ENCODE measurements at places on chromosomes 16 and 17.

- no peak for DNase-seq
Measured at GRCh38 chr17:49555495-49556222, 20.0 kb upstream of the NXPH3 start.

- DNase-seq: no peak
Measured at GRCh38 chr16:8818504-8819270, 21.0 kb downstream of the PMM2 start.

DNA sequence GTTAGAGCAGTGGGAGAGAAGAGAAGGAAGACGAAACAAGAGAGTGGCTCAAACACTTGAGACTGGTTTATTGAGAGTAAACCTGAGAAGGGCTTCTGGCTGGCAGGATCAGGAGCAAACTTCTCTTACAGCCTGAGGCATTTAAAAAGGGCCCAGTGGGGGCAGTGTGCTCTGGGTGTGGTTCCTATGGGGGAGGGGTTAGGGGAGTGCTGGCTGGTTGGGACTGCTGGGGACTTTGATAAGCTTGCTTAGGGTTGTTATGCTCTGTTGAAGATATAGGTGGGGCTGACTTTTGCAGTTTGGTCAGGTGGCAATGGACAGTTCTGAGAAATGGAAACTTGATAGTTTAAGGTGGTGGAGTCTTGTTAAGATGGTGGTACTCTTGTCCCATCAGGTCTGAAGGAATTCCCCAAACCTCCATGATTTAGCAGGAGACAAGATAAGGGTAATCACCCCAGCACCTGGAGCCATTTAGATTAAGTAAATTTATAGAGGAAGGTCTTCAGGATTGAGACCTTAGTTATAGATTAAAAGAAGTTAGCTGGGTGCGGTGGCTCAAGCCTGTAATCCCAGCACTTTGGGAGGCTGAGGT lies 79.3 kb downstream of the EMP2 start:
- no peak for DNase-seq

DNA sequence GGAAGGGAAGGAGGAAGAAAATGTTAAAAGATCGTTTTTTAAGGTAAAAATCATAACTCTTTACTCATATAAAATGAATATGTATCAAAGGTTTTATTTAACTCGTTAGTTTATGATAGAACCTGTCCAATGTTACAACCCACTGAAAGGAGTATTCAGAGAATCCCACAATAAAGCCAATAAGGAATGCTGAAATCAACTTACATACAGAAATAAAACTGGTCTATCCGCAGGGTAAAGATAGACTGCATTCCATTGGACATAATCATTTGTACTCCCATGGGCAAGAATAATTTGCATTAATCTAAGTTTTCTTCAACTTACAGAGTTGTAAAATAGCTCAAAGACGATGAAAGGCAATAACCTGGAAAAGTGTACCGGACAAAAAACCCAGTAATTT lies 17.9 kb upstream of the BEAN1 start:
- no peak for DNase-seq

DNA sequence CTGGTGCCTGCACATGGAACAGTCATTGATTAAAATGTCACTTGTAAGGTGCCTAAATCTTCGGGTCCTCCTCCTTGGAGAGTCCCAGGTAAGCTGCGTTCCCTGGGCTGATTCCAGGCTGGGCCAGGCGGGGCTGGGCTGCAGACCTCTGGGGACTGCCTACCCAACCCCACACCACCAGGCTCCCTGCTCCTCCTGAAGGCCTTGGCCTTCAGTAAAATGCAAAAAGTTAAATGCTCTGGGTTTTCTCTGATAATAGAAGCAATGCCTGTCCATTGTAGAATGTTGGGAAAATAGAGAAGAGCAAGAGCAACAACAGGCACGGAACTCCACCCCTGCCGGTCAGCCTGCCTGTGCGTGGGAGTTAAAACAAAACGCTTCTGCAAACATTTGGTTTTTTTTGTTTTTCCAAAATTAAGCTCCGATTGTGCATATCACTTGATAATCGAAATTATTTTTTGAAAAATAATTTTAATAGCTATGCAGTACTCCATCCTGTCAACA lies 363.9 kb downstream of the SEC14L1 start:
- DNase-seq: no peak

GRCh38 chr17:37506678-37507077 lies 17.0 kb downstream of the DUSP14 start:
- peak; percentile 74 for DNase-seq

GRCh38 chr16:27859020-27859419 lies 204.5 kb downstream of the GSG1L start:
- no peak for DNase-seq

Measured in NCI-H524 treated with DMSO at 0.1 percent for 48 hours (cell line).